ENCODE measurements at places on chromosomes 13 and 19.

DNA sequence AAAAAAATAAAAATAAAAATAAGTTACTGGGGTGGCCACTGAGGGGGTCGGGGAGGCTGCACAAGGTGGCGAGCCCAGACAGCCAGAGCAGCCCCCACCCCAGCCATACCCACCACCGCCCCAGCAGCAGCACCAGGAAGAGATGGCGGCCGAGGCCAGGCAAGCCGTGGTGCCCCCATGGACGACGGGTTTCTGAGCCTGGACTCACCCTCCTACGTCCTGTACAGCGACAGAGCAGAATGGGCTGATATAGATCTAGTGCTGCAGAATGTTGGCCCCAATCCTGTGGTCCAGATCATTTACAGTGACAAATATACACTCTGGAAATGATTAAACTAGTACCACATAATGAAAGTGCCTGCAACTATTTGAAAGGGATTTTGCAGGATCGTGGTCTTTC lies 71.6 kb upstream of the ZDHHC20 start:
- DNase-seq = no peak

DNA sequence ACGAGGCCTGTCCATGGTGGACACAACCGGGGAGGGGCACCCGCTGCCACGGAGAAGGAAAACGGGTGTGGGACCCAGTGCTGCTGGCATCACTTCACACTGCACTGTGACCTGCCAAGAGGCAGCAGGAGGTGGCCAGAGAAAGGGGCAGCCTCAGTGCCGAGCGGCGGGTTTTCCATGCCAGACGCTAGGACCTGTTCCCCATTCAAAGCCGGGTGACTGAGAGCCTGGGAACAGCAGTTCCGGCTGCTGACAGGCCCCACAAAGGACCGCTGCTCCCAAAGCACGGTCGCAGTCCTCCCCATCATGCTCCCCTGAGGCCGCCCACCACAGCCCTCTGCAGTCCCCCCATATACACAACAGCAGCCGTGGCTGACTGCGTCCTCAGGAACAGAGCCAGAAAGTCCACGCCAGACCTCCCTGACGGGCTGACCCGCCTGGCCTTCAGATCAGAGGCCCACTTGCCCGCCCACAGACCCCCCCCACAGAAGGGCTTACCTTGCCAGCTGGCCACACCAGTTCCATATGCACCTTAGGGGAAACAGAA lies 5.4 kb downstream of the AKAP8 start:
- DNase-seq = peak; percentile 24

DNA sequence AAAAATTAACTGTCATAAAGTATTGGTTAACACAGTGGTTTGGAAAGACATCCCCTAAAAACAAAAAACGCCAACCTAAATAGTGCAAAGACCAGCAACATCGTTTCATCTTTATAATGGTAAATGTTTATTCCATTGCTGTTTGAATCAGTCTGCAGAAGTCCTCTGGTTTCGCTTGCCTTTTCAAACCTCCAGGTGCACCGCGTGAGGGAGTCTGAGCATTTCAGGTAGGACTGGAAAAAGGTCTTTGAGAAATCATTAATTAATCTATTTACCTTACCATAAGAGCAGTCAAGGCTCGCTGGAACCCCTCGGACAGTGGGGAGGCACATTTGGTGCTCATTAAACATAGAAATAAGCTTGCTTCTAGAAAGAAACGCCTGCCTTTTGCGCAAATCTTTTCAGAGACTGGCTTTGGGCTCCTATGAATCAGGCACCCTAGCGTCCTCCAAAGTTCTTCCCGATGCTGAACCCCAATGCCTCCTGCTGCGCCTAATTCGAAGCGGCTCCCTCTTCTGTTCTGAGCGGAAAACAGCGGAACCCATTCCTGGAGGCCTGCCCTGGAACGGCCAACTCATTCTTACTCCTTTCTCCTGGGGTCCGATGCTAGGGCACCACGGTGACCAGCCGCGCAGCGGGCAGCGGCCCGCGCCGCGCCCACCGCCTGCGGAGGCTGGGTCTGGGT lies 951 bp upstream of the MTUS2 start:
- DNase-seq = peak; percentile 35

- DNase-seq = no peak
Measured at GRCh38 chr13:26061947-26062346, 10.1 kb upstream of the SHISA2 start.

GRCh38 chr19:33580645-33581037 lies 41.1 kb upstream of the CHST8 start:
- DNase-seq = no peak

- DNase-seq = no peak
Measured at GRCh38 chr19:296476-297225, 5.4 kb upstream of the PLPP2 start.

GRCh38 chr13:83880275-83881139 lies 1.8 kb downstream of the SLITRK1 start:
- no peak for DNase-seq

GRCh38 chr13:29436291-29436690 lies 159.2 kb downstream of the SLC7A1 start:
- DNase-seq = no peak

GRCh38 chr13:100338275-100338674 lies 249.4 kb downstream of the PCCA start:
- no peak for DNase-seq

DNA sequence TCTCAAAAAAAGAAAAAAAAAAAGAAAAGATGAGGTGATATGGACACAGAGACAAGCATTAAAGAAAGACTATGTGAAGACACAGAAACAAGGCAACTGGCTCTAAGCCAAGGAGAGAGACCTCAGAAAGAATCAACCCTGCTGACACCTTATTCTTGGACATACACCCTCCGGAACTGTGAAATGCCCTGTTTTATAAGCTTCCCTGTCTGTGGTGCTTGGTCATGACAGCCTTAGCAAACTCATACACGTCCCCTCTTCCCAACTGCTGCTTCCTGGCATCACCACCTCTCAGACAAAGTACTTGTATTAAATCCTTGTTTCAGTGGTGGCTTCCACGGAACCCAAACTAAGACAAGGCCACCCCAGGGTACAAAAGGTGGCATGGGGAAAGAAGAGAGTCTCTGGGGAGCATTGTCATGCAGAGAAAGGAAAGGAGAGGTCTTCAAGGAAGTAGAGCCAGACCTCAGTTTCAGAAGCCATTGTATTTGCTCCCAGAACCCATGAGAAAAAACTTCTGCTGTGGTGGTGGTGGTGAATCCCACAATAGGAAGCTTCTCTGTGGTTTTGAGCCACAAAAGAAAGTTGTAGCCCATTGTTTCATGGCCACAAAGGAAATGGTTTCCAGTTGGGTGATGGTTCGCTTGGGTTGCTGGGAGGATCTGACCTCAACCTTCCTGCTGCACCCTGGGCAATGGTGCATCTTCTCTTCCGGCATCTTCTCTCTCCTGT lies 16.3 kb upstream of the TSPAN16 start:
- peak; percentile 74 for DNase-seq

GRCh38 chr13:20033486-20033885 lies 75.0 kb downstream of the ZMYM2 start:
- no peak for DNase-seq

- DNase-seq = no peak
Measured at GRCh38 chr13:92821324-92821723, 405.3 kb upstream of the GPC6 start.

- DNase-seq = no peak
Measured at GRCh38 chr13:49341517-49341916, 93.8 kb downstream of the CDADC1 start.

GRCh38 chr13:100129605-100130004 lies 40.7 kb downstream of the PCCA start:
- DNase-seq = peak; percentile 22

GRCh38 chr13:42656161-42656560 lies 82.2 kb downstream of the TNFSF11 start:
- DNase-seq = no peak
